ENCODE measurements at places on chromosomes 11 and 22.

DNA sequence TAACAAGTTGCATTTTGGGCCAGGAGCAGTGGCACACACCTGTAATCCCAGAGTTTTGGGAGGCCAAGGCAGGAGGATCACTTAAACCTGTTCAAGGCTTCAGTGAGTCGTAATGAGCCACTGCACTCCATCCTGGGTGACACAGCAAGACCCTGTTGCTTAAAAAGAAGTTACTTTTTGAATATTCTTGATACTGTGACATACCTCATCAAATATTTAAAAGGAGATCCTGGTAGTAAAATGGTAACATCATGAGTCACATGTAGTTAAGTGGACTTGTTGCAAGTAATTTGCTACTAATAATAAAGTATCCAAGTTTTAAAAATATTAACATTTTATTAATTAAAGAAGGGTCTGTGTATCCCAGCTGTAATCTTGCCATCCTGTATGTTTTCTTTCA lies 18.3 kb downstream of the HMGXB4 start:
- DNase-seq: no peak

- DNase-seq: no peak
These were observed 89.7 kb upstream of the SHISAL1 start for GRCh38 chr22:44402196-44403111.

DNA sequence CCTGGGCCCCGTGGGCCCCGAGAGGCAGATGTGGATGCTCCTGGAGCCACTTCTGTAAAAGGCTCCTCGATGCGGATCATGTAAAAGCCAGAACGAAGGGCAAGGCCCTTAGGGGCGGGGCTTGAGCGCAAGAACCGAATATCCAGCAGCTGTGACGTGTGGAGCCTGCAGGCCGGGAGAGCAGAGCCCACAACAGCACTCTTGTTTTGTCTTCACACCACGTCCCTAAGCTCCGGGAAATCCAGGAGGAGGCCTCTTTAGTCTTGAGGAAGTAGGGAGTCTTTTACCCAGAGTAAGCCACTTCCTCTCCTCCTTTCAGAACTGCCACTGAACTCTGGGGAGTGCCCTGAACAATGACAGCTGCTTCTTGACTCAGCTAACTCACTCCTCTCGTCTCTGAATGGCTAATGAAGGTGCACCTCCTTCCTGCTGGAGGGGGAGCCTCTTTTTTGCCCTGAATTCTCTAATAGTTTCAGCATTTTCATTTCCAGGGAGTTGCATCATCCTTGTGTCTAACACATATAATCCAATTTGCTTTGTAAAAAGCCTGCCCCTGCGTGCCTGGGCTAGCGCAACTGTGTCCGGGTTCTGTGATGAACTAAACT lies 12.5 kb downstream of the L3MBTL2 start:
- peak; percentile 17 for DNase-seq

GRCh38 chr11:315516-315994 lies 1.7 kb downstream of the IFITM1 start:
- no peak for DNase-seq

- DNase-seq: no peak
These were observed 891.4 kb downstream of the METTL15 start for GRCh38 chr11:28999620-29000019.

- no peak for DNase-seq
These were observed 17.1 kb downstream of the OTOG start for GRCh38 chr11:17563961-17564686.

- no peak for DNase-seq
These were observed 160.7 kb upstream of the RASSF10 start for GRCh38 chr11:12848413-12848812.
